ENCODE measurements at places on chromosomes 6 and 20.

DNA sequence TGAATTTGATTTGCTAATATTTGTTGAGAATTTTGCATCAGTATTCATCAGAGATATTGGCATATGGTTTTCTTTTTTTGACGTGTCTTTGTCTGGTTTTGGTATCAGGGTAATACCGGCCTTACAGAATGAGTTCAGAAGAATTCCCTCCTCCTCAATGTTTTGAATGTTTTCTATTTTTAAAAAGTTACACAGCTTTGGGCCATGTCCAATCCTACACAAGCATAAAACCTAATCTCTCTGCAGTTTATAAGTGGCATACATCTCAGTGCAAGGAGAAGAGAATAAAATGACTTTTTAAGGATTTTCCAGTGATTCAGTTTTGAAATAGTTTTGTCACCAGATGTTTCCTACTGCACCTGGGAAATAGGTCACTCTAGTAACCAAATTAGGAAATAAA, 185.5 kb downstream of the COL12A1 start:
- DNase-seq, result no peak

GRCh38 chr20:507006-507758, 36.4 kb downstream of the CSNK2A1 start:
- DNase-seq, result no peak

GRCh38 chr6:7143476-7143974, 35.8 kb downstream of the RREB1 start:
- no peak for DNase-seq

GRCh38 chr6:3612341-3613041, 139.0 kb downstream of the PXDC1 start:
- DNase-seq, result no peak

DNA sequence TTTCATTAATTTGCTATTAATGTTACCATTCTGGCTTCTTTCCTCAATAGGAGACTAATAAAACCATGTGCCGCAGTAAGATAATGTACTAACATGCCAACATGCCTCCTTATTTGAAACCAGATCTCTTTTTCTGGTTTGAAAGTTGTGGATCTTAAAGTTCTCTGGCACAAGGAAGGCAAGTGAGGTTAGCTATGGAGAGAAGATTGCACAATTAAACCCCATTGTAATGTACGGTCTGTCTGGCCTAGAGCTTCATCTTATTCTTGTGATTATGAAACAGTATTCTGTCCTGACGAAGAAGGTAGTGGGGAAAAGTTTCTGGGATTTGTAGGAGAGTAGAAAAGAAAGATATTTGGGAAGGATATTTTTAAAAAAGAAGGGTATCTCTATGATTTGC, 68.4 kb downstream of the EYA4 start:
- no peak for DNase-seq

GRCh38 chr20:53875452-53875851, 194.9 kb downstream of the BCAS1 start:
- DNase-seq, result no peak

DNA sequence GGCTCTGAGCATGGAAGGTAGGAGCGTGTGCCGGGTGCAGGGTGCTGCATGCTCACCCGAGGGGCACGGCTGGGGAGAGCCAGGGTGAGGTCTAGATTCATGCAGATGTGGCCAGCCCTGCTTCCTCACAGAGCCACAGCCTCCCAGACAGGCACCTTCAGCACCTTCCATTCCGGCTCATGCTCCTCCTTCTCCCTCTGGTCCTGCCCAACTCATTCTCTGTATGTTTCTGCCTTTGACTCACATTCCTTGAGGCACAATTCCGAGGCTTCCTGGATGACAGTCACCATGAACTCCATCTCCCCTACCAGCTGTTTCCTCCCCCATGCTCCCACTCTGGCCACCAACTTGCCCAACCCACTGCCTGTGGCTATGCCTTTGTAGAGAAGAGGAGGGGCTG, 35.4 kb downstream of the DACT2 start:
- no peak for DNase-seq

DNA sequence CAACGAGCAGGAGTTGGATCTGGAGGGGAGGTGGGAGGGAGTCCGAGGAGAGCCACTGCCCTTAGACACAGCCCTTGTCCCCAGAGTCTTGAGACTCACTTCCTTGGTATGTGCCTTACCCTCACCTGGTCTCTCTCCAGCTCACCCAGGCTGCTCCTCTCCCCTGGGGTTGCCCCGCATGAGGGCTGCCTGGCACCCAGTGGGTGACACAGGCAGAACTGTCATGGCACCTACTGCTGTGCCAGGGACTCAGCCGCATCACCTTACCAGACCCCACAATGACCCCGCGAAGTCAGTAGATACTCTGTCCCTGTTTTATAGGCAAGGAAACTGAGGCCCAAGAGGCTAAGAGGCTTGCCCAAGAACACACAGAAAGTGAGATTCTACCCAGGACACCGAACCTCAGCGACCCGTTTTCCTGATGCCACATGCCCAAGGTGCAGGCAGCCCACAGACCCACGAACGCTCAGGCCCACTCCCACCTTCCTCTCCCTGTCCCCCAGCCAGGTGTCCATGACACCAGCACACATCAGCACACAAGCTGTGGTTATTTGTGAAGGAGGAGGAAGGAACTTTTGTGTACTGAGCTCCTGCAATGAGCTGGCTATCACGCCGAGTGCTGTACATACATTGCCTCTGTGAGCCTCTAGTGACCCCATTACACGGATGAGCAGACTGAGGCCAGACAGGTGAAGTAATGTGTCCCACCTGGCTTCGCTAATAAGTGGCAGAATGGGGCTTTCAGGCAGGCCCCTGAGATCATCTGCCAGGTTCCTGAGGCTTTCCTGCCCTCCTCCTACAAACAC, 168.1 kb downstream of the GRM4 start:
- DNase-seq, result no peak

GRCh38 chr20:2124564-2125213, 23.1 kb downstream of the STK35 start:
- no peak for DNase-seq

DNA sequence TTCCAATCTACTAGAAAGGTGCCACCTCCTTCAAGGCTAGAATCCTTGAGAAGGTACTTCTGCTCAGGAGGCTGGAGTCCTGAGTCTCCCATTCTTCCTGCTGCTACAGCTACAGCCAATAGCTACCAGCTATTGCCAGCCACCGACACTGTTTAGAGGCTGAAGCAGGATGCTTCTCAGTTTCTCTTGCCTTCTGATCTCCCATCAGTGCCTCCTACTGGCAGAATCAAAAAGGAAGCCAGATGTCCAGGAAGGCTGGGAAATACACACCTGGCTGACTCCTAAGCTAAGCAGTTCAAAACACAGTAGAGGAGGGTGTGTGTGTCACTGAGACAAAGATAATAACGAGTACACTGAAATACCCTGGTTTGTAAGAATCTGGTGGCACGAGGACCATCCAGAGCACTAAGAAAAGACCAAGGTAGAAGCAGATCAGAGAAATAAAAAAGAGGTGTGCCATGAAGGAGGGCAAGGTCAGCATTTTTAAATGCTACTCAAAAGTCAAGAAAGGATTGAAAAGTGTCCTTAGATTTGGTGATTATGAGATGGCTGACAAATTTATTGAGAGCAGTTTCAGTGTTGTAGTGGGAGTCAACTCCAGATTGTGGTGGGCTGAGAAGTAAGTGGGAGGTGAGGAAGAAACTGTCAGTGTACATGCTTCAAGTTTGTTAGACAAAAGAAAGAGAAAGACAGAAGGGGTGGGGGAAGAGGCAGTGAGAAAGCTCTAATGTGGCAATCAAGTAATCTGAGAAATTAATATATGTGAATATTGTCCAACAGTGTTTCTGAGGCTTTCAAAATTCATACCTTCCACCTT, 2.3 kb upstream of the HLA-DMA start:
- no peak for DNase-seq

GRCh38 chr6:27311806-27312145, 297 bp downstream of the POM121L2 start:
- DNase-seq, result no peak

- DNase-seq, result no peak
Measured at GRCh38 chr6:146916435-146917025, 287.7 kb upstream of the STXBP5 start.

DNA sequence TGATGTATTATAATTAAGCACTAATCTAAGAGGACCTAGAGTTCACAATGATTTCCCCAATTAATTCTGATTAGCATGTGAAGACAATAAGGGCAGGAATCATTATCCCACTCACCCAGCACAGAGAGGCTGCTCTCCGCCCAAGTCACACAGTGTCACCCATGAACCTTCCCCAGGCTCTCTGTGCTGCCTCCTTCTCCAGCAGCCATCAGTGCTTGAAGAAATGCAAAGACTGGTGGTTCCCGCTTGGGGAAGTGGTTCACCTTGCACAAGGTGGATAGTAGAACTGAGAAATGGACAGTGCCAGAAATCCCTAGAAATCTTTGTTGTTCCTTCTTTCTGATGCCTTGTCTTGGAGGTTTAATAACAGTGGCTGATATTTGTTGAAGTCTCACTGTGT, 401.3 kb downstream of the QKI start:
- DNase-seq, result no peak

DNA sequence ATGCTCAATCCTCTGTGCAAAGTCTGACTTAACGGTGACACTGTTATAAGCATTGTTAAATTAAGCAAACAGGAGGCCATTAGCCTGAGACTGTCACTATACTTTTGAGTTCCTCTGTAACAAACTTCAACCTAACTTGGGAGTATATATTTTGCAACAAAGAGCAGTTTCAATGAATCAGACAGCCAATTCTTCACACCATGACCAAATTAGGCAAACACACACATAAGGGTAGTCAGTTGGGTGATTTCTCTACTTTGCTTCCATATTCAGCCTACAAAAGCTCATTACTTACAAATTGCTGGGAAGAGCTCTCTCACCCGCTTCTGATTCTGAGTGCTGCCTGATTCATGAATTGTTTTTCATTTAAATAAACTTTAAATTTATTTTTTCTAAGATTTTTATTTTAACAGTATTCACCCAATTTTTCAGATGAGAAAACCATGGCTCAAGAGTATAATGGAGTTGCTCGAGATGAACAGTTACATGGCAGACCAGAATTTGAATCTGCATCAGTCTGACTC, 60.5 kb downstream of the HACE1 start:
- no peak for DNase-seq

DNA sequence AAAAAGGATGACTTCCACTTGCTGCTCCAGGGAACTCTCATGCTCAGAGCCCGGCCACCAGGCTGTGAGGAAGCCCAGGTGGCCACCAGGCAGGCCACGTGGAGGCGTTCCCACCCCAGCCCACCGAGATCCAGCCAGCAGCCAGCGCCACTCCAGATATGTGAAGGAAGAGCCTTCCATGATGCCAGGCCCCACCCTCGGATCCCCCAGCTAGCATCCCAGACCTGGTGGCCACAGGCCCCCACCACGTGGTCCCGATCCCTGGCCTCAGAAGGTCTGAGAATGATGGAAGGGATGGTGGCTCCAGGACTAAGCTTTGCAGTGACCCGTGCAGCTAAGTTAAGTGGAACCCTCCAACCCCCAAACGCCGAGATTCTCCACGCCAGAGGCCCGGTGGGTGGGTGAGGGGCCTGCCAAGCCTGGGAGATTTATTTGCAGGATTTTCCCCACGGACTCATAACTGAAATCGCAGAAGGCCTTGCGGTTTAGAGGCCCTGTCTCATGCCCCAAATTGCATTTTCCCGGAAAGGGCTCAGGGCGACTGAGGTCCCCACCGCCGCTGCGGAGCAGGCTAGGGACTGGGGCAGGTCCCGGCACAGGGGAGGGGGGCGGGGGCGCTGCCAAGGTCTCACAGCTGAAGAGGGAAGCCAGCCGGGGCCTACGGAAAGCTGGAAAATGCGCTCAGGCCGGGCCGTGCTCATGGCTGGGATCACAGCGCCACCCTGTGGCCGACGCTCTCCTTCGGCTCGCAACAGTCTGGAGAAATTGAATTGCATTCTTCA, 31.1 kb upstream of the CST7 start:
- DNase-seq, result peak; percentile 80

GRCh38 chr6:126963077-126963809, 155.2 kb upstream of the RSPO3 start:
- DNase-seq, result no peak

DNA sequence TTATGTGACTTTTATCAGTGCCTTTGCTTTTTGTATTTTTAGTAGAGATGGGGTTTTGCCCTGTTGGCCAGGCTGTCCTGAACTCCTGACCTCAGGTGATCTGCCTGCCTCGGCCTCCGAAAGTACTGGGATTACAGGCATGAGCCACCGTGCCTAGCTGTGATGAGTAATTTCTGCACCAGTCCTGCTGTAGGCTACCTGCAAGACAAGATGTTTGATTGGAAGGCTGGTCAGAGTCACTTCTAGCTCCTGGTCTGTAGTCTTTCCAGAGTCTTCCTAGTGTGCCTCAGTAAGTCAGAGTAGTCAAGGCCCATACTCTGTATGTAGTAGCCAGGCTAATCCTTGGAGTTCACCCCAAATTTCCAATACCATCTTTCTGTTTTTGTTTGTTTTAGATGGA, 8.9 kb downstream of the TIAM2 start:
- no peak for DNase-seq

- DNase-seq, result no peak
Measured at GRCh38 chr6:3919130-3919628, 70.0 kb downstream of the FAM50B start.

GRCh38 chr20:21632031-21632734, 73.3 kb upstream of the PAX1 start:
- DNase-seq, result no peak

- DNase-seq, result no peak
Measured at GRCh38 chr6:1104988-1105670, 206.8 kb upstream of the FOXQ1 start.

DNA sequence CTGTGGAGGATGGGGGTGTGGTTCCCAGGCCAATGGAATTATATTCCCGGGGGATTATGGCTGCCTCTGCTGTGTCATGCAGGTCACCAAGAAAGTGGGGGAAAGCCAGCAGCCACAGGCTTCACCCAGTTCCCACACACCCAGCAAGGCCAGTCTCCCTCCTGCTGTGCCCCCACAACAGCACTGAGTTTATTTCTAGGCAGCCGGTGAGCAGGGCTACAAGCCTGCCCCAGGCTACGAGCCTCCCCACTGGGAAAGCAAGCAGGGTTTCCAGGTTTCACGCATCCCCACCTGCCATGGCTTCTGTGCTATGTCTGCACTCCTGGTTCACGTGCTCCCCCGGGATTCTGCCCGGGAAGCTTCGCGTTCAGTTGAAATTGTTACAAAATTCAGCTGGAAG, 72.6 kb downstream of the ERMARD start:
- DNase-seq, result no peak

GRCh38 chr6:135451617-135452190, 45.8 kb downstream of the AHI1 start:
- DNase-seq, result peak; percentile 15

DNA sequence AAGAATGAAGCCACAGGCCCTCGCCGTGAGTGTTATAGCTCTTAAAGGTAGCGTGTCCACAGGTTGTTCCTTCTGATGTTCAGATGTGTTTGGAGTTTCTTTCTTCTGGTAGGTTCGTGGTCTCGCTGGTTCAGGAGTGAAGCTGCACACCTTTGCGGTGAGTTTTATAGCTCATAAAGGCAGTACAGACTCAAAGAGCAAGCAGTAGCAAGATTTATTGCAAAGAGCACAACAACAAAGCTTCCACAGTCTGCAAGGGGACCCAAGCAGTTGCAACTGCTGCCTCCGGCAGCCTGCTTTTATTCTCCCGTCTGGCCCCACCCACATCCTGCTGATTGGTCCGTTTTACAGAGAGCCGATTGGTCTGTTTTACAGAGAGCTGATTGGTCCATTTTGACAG, 5.2 kb downstream of the HIVEP1 start:
- DNase-seq, result no peak

GRCh38 chr6:161608771-161609170, 334.9 kb upstream of the AGPAT4 start:
- DNase-seq, result no peak

- DNase-seq, result no peak
Measured at GRCh38 chr6:124590001-124590400, 372.2 kb upstream of the RNF217 start.

- no peak for DNase-seq
Measured at GRCh38 chr6:134456226-134456625, 138.3 kb upstream of the SGK1 start.

- DNase-seq, result no peak
Measured at GRCh38 chr20:10826111-10826510, 152.3 kb upstream of the JAG1 start.

Measured in neuronal stem cell (in vitro differentiated cells).